ENCODE measurements at places on chromosomes 7 and 10.

DNA sequence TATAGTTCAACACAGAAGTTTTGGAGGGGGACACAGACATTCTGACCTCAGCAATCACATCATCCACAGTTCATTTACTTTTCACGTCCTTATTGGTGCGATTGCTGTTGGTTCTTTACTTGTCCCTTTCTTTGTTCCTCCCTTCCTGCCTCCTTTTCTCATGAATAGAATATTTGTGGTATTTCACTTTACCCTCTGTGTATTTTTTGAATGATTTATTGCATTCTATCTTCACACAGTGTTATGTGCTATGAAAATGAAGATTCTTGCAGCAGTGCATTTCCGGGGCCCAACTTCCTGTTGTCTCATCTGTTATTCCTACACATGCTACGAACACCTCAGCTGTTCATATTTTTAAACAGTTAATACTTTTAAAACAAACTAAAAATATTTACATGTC is 179.6 kb downstream of the ZMYND11 start:
- no peak overlapping the region for H3K27ac ChIP-seq
- no peaks in the 10 kb centered on the region for H3K36me3 ChIP-seq
- no peak for DNase-seq
- H3K27me3 ChIP-seq: no peaks in the 10 kb centered on the region

GRCh38 chr7:1812509-1813393 is 142.7 kb downstream of the ELFN1 start:
- DNase-seq: no peak
- H3K4me3 ChIP-seq: no peak overlapping the region
- H3K36me3 ChIP-seq: no peaks in the 10 kb centered on the region
- no peak overlapping the region for H3K27ac ChIP-seq

DNA sequence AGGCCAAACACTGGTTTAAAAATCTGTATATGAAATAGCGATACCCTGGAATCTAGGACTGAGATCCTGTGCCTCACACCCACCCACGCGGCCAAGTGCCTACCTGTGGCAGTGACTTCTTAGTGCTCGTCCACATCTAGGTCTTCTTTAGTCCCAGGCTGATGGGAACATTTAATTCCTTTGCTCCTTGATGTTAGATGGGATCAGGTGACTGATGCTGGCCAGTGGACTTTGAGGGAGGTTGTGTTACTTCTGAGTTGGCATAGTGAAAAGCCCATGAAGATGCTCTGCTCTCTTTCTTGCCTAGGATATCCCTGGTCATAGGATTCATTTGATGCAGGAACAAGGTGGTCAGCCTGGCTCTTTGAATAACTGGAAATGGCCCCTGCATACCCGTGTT is 59.2 kb downstream of the BMPR1A start:
- peak overlapping the region; percentile 25 for H3K27ac ChIP-seq
- H3K4me1 ChIP-seq: peaks cover 30% of the 10 kb centered on the region
- H3K36me3 ChIP-seq: no peaks in the 10 kb centered on the region
- H3K27me3 ChIP-seq: no peaks in the 10 kb centered on the region

- no peak overlapping the region for H3K4me3 ChIP-seq
- no peaks in the 10 kb centered on the region for H3K36me3 ChIP-seq
- no peaks in the 10 kb centered on the region for H3K4me1 ChIP-seq
- DNase-seq: no peak
Observed at GRCh38 chr10:8238986-8239385, 184.5 kb downstream of the GATA3 start.

DNA sequence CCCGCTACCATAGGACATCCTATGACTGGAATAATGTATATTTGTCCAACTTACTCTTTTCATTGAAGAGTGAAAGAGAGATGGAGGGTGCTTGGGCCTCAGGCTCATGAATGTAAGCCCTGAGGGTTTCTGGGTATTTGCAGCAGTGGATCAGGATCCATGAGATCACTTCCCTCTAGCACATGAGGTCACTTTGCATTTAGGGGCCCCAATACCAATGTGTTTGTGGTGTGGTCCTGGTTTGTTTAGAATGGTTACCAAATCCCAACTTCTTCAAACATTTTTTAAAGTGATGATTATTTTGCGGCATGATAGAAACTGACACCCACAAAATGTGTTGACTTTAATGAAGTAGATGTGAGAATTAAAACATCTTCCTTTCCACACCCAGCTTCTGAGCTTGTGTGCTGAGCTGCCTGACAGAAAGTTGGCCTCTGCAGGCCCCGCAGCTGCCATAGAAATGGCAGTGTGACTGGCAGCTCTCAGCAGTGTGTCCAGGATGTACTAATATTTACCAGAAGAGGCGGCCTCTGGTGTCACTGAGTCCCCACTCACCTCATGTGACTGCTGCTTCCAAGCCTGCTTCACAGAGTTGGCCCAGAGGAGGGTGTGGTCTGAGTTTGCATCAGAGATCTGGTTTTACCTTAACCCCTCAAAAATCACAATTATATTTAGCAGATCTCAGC is 447.6 kb upstream of the NPVF start:
- no peaks in the 10 kb centered on the region for H3K27me3 ChIP-seq
- no peak for DNase-seq
- H3K4me1 ChIP-seq: no peaks in the 10 kb centered on the region
- H3K27ac ChIP-seq: no peak overlapping the region

DNA sequence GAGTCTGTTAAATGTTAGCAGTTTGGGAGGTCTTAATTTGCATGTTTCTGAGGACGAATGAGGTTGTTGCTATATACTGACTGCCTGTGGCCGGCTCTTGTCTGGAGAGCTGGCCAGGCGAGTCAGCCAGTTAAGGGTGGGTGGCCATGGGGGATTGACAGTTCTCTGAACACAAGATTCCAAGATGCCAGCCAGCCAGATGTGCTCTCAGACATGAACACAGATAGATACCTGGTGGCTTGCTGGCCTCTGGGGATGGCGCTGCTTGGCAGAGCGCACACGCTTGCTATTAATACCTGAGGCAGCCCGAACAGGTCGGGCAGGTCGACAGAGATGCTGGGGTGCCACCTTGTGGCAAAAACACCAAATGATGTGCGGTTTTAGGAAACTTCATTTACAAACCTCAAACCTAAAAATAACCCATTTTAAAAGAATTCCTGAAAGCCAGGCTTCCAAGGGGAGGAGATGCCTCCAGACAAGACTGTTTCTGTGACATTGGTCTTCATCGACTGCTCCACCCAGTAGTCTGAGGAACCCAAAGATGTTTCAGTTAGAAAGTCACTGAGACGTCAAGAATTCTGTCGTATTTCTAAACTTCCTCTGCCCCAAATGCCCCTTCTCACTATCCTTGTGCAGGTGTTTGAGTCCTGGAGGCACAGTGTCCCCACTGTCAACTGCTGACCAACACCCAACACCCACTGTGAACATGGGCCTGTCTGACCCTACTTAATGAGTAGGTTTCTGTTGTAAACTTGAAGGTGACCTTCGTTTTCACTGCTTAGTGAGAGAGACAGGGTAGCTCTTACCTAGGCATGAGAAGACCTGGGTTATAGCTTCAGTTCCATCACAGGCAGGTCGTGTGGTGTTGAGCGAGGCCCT is 123.4 kb downstream of the NT5C2 start:
- no peaks in the 10 kb centered on the region for H3K4me1 ChIP-seq
- no peak overlapping the region for H3K4me3 ChIP-seq
- H3K27ac ChIP-seq: no peak overlapping the region
- no peaks in the 10 kb centered on the region for H3K36me3 ChIP-seq
- H3K27me3 ChIP-seq: no peaks in the 10 kb centered on the region
- peak; percentile 65 for DNase-seq

- no peaks in the 10 kb centered on the region for H3K4me1 ChIP-seq
- H3K27me3 ChIP-seq: no peaks in the 10 kb centered on the region
- no peak for DNase-seq
- H3K4me3 ChIP-seq: no peak overlapping the region
- H3K27ac ChIP-seq: no peak overlapping the region
Observed at GRCh38 chr7:119256001-119256400, 1017.0 kb upstream of the KCND2 start.

DNA sequence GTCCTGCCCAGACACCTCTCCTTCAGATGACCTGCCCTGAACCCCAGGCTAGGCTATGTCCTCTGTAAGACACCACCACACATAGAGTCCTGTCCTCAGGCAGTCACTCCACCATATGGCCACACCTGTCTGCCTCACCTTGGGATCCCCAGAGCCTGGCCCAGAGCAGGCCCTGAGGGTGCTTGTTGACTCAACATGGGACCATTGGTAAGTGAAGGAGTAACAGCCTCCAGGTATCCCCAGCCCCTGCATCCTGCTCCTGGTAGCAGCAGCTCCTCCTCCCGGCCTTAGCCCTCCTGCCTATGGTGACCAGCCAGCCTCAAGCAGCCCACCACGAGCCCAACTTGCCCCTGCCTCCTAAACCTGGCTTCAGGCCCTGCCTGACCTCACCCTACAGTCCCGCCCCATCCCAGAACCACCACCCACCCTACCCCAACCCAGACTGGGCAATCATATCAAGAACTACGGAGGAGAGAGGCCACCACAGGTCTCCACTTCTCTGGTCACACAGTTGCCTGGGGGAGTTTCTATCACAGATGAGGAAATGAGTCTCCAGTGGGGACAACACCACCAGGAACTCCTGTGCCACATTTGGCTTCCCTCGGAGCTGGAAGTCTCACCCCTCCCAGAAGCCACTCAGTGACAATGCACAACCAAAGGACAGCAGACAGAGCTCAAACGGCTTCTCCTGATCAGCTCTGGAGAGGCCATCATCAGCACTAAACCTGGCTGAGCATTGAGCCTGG is 136.6 kb downstream of the GRID1 start:
- H3K27ac ChIP-seq: no peak overlapping the region
- no peaks in the 10 kb centered on the region for H3K36me3 ChIP-seq
- H3K4me3 ChIP-seq: no peak overlapping the region
- H3K4me1 ChIP-seq: peaks cover 4% of the 10 kb centered on the region
- H3K27me3 ChIP-seq: no peaks in the 10 kb centered on the region

GRCh38 chr7:2775785-2776184 is 68.3 kb downstream of the GNA12 start:
- H3K27me3 ChIP-seq: no peaks in the 10 kb centered on the region
- no peak overlapping the region for H3K4me3 ChIP-seq
- H3K36me3 ChIP-seq: no peaks in the 10 kb centered on the region
- no peak overlapping the region for H3K27ac ChIP-seq
- DNase-seq: no peak

DNA sequence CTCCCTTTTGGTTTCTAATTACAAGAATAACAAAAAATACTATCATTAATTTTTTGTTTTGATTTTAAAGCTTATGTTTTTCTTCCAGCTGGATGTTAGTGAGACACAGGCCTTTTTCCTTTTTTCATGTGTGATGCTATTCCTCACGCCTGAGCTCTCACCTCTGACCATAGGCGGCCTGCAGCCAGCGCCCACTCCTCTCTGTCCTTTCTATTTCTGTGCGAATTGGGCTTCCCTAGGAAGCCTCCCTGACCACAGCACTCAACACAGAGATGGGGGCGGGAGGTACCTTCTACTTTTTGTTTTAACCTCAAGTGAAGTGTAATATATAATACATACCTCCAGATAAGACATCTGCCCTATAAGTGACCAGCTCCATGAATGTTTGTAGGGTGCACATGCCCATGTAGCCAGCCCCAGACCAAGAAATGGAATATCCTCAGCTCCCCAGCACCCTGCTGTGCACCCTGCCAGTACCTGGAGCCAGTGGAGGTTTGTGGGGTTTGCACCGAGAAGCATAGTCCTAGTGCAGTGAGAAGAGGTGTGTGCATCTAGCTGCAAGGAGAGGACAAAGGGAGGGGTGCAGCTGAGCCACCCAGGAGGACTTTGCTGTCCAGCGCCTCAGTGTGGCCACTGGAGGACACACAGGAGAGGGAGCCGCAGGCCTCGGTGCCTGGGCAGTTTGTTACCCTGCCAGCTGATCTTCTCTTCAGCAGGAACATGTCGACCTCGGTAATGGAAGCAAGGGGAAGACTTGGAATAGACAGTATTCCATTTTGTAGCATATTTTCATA is 38.5 kb downstream of the BNIP3 start:
- no peaks in the 10 kb centered on the region for H3K27me3 ChIP-seq
- H3K36me3 ChIP-seq: peaks cover 8% of the 10 kb centered on the region
- DNase-seq: peak; percentile 56
- no peak overlapping the region for H3K4me3 ChIP-seq
- no peak overlapping the region for H3K27ac ChIP-seq

GRCh38 chr7:43572516-43573049 is 10.3 kb upstream of the STK17A start:
- peak overlapping the region; percentile 98 for H3K27ac ChIP-seq
- DNase-seq: peak; percentile 99
- H3K27me3 ChIP-seq: no peaks in the 10 kb centered on the region
- H3K4me3 ChIP-seq: peak overlapping the region; percentile 28

- H3K27me3 ChIP-seq: peaks cover 32% of the 10 kb centered on the region
- DNase-seq: peak; percentile 88
- H3K27ac ChIP-seq: no peak overlapping the region
- peak overlapping the region; percentile 47 for H3K4me3 ChIP-seq
- no peaks in the 10 kb centered on the region for H3K4me1 ChIP-seq
Observed at GRCh38 chr10:42866115-42866995, 83.8 kb downstream of the BMS1 start.

DNA sequence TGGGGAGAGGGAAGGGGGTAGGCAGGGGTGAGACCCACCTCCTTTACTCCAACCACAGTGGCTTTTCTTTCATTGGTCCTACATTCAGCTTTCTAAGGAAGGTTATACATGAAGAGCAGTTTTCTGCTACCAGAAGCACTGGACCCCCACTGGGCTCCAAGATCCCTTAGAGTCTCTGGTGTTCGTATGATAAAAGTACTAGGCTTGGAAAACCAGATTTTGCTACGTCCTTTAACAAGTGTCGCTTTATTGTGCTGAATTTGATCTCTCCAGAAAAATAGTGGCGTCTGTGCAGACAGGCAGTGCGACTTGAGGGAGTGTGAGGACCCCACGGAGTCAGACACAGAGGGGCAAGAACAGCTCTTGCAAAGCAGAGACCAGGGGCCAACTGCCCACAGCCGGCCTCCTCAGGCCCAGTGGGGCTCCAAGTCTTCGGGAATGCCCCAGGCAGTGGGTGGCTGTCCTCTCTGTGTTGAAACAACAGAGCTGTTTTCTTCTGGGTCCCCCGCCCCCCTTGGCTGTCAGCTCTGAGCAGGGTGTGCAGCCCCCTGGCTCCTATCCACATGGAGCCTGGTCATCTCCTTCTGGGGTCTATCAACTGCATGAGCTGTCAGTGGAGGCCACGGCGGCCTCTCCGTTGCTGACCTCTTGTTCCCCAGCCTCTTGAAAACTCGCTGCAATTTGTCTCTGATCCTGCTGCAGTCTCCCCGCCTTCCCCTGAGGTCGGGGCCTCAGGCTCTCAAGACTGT is 333.2 kb downstream of the RPS24 start:
- peaks cover 5% of the 10 kb centered on the region for H3K27me3 ChIP-seq
- peaks cover 4% of the 10 kb centered on the region for H3K4me1 ChIP-seq
- no peak overlapping the region for H3K4me3 ChIP-seq
- no peaks in the 10 kb centered on the region for H3K36me3 ChIP-seq
- no peak overlapping the region for H3K27ac ChIP-seq

DNA sequence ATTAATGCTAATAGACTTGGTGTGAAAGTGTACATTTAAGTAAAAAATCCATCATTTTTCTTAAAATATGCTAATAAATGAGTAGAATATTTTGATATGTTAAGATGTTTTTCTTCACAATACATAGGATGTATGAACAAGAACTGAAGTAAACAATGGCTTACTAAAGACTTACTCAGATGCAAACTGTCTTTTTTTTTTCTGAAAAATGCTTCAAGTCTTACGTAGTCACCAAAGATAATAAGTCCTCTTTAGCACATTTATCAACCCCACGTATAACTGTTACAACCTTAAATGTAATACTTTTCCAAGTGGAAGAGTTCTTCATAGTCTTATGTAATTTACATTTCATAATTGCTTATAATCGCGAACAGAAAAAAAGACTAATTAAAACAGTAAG is 54.8 kb downstream of the MDFIC start:
- peak; percentile 31 for DNase-seq
- peaks cover 5% of the 10 kb centered on the region for H3K36me3 ChIP-seq
- H3K27me3 ChIP-seq: no peaks in the 10 kb centered on the region
- peaks cover 13% of the 10 kb centered on the region for H3K4me1 ChIP-seq
- H3K27ac ChIP-seq: no peak overlapping the region

All from GM23248 (cell line).